Suppressor macrophage treated with lipopolysaccharide for 4 hours (primary cell): ENCODE measurements at places on chromosomes 4 and X.

DNA sequence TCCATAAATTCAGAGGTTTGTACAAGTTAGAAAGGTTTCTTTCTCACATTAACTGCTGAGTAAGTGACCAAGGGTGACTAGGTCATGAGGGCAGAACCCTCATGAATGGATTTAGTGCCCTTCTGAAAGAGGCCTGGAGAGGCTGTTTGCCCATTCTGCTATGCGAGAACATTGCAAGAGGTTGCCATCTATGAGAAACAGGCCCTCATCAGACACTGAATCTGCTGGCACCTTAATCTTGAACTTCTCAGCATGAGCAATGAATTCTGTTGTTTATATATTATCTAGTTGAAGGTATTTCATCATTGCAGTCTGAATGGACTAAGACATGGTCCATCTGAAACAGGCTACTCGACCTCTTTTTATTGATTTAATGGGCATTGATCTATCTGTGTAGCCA is 96.2 kb upstream of the GPRIN3 start:
- DNase-seq = no peak

GRCh38 chrX:53458082-53458481 is 23.9 kb upstream of the HSD17B10 start:
- DNase-seq = no peak

DNA sequence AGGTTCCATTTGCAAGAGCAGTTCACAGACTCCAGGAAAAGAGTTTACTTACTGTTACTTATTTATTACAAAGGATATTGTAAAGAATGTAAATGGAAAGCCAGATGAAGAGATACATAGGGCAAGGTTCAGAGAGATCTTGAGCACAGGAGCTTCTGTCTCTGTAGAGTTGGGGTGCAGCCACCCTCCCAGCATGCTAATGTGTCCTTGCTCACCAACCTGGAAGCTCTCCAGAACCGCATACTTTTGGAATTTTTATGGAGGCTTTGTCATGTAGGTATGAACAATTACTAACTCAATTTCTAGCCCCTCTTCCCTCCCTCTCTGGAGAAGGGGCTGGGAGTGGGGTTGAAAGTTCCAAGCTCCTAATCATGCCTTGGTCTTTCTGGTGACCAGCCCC is 857.2 kb downstream of the RPA4 start:
- DNase-seq = no peak

- no peak for DNase-seq
Measured at GRCh38 chr4:141503260-141503659, 133.1 kb upstream of the IL15 start.

- no peak for DNase-seq
Measured at GRCh38 chr4:80963051-80963450, 67.5 kb upstream of the BMP3 start.
